ENCODE measurements at places on chromosomes 4 and X. TPM values are rescaled to one million over a fixed set of nuclear protein-coding genes. Genes with fewer than 3 reads are reported as not detected.

TRIM2 gene
- total RNA-seq: 31.0 TPM

GRCh38 chrX:154961947-154962346 is 60.6 kb downstream of the F8 start:
- DNase-seq: no peak

SLC2A9 gene
- 9.2 TPM for total RNA-seq

DNA sequence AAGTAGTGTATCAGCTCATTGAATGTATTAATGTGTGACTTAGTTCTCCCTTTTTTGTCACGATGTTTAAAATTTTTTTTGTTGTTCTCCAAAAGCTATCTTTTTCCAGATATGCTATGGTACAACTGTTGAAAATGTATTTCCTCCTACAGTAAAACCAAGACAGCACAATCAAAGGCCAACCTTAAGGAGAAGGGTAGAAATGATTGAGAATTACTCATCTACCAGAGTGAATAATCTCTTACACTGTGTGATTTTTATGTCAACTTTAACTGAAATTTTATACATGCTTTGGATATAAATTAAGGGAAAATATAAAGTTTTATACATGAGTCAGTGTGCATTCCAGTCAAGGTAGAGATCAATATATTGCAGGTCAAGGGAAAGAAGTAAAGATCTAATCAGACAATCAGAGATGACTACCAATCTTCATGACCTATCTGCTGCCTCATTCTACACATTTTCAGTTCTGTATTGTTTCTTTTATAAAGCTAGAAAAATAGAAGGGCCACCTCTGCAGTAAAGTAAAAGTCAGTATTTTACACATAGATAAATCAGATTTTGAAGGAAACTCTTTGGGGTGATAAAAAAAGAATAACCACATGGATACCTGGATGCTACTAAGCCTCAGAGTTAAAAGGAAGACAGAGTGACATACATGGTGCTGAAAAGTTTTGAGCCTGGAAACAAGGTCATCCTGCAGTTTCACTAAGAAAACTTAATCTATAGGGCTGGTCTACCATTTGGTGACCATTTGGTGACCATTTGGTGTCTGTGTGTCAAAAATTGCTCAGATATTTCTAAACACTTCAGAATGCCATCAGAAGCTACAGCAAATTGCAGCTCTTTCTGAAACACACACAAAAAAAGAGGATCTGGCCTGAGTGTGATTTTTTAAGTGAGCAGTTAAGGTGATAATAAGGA is 1.6 kb downstream of the FAM13A start:
- no peak for DNase-seq

DNA sequence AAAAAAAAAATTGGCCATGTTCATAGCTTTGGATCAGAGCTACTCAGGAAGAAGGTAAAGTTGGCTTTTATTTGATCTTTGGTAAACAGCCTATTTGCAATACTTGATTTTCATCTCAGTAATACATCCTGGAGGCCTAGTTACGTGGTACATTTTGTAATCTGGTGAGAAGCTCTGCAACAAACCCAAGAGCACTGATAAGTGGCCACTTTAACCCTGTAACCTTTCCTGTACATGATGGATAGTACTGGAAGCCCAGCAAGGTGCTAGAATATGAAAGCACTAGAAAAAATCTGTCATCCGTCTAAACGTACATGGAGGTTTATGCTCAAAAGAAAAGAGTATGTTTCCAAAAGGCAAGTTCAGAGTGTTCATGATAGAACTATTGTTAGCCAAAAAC is 88.3 kb upstream of the BMP2K start:
- no peak for DNase-seq

- no peak for DNase-seq
Measured at GRCh38 chr4:89164400-89164799, 53.1 kb downstream of the TIGD2 start.

DNA sequence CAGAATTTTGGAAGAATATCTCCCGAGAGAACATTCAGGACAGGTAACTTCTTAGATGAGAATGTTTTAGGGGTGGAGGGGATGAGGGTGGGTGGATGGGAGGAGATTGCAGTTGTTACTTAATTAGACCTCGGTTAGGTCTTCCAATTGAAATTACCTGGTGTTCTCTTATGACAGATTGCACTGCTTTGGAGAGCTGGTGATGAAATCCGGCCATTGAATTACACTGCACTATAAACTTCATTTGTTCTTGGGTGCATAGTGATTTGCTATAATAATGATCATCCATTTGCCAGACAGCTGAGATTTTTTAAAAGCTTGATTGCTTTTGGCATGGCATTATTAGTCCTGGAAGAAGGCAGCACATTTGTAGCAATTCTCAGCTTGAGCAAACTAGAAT is 427.6 kb downstream of the GBA3 start:
- DNase-seq: no peak

PLAC8 gene
- total RNA-seq: not detected

UGT2B7 gene
- 0.68 TPM for total RNA-seq

GPRASP1 gene
- total RNA-seq: 4.8 TPM

DNA sequence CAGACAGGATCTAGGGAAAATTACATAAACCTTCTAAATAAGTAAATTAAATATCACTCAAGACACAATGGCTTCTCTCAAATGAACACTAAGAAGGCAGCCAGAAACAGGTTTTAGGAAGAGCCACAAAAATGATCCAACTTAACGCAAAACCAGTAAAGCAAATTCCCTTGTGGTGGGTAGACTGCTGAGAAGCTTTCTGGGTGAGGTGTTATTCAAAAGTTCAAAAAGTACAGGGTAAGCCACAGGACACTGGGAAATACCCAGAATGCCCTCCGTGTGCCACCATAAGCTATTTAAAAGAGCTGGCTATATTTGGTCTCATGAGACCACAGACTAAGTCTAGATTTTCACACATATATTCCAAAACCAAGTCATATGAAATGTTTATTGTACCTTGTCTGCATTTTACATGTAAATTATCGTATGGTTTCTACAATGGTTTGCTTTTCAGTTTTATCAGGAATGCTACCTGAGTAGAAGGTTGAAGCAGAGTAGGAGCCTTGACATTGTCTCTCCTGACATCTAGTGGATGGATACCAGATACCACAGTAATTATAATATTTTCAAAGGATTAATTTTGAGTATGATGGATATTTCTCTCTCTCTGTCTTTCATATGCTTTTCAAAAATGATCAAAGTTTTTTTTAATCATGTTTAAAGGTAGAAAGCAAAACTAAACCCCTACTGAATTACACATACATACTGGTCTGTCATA is 109.3 kb upstream of the KLHL13 start:
- no peak for DNase-seq

- DNase-seq: no peak
Measured at GRCh38 chrX:108304210-108304609, 134.0 kb downstream of the COL4A6 start.

- DNase-seq: no peak
Measured at GRCh38 chr4:184688447-184688846, 38.9 kb downstream of the PRIMPOL start.

DNA sequence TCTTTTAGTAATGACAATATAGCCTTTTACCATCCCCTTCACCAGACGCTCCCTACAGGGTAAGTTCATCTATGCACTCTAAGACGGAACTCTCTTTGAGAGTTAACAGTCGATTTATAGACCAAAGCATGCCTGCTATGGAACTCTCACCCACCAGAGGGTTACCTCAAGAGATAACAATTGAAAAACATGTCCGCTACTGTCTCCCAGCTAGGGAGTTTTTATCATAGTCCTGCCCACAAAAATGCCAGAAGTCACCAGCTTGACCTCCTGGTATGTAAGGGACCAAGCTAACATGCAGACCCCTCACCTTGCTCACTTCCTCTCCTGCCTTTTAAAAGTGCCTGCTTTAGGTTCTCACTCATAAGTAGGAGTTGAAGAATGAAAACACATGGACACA is 16.7 kb upstream of the YTHDC1 start:
- DNase-seq: no peak

BMPR1B gene
- 0.38 TPM for total RNA-seq

DNA sequence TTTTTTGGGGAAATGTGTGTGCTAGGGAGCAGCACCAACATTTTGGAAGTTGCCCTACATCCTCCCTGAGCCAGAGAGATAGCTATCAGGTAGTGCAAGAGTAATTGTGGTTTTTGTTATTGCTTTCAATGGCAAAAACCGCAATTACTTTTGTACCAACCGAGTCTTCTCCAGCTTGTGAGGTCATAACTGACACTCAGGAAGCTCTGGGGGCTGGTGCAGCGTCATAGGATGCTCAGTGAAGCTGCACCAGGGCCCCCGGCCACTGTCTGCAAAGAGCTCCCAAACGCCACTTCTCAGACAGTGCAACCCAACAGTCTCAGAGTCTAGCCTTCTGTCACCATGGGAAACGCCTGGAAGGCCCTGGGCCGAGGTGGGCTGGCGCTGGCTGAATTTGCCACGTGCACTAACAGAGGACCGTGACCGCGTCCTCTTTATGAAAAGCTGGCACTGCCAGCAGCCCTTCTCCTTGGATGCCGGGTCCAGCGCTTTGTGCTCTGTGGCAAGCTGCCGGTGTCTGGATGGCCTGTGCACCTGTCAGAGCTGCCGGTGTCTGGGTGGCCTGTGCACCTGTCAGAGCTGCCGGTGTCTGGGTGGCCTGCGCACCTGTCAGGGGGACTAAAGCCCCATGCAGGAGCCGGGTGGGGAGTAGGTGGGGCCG is 19.4 kb downstream of the SH3TC1 start:
- no peak for DNase-seq

DNA sequence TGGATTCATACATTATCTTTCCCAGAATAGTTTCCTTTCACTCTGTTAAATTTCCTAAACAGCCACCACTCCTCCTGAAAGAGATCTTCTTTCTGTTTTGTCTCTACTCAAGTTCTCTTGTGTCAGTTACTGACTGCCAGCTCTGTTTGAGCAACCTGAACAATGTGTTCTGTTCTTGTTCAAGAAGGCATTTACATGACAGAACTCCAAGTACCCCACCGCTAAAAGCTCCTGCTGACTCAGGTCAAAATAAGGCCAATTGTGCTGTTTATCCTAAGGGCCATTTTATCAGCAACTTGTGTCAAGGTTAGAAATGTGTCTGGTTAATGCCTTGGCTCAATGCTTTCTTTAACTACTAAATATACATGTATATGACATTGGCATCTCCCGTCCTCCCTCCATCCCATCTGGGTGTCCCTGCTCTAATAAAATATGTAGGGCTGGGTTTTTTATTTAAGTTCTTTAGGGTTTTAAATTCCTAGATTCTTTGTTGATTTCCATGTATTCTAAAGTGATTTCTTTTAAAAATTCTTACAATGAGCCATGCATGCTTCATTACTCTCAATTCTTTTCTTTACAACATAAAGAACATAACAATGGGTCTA is 144.3 kb upstream of the PAQR3 start:
- no peak for DNase-seq

RTL5 gene
- total RNA-seq: 1.3 TPM

DNA sequence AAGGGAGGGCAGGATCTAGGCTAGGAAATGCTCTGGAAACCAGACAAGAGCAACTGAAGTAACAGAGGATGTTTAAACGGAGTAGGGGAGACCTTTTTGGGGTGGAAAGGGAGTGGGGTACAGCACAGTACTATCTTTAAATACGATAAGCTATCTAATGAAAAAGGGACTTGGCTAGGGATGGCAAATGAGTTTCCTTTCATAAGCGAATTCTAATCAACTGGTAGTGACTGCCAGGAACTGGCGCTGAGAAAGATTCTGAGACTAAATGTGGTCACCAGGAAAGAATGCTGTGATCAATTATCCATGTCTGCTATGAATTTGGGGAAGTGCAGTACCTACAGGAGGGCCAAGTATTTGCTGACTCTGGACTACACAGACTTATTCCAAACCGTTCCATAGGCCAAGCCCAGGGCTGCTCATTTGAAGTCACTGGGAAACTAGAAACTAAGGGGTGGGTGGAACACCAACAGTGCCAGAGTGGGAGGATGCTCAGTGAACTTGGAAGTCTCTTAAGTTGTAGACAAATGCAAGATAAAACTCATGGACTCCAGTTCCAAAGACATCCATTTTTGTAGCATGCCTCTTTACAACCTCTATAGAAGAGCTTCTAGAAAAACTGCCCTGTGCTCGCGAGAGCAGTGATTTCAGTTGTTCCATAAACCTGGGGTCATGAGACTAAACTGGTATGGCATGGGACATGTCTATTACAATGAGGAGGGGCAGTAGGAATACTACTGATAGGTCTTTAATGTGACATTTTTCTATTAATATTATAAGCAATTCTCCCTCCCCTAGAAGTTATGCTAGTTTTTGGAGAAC is 2.0 kb downstream of the TRAPPC2 start:
- no peak for DNase-seq

UGT8 gene
- 1.0 TPM for total RNA-seq

TCEANC gene
- total RNA-seq: 3.1 TPM

- no peak for DNase-seq
Measured at GRCh38 chr4:172599554-172599953, 569.1 kb upstream of the GALNT7 start.

DNA sequence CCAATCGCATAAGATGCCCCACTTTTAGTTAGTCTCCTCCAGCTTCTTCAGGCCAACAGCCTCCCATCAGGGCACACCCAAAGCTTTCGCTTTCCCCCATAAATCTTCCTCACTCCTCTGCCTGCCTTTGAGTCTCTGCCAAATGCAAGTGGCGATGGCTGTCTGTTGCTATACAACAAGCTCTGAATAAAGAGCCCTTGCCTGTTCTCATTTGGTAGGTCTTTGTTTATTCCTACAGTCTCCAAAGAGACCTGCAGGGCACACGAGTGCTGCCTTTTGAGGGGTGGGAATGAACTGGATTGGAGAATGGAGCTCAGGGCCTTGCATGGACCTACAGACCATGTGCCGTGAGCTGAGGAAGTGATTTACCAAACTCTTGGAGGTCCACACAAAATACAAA is 52.2 kb upstream of the SOD3 start:
- no peak for DNase-seq

- no peak for DNase-seq
Measured at GRCh38 chrX:37652589-37653231, 32.9 kb upstream of the XK start.

- no peak for DNase-seq
Measured at GRCh38 chr4:36420111-36420679, 138.8 kb downstream of the DTHD1 start.

DNA sequence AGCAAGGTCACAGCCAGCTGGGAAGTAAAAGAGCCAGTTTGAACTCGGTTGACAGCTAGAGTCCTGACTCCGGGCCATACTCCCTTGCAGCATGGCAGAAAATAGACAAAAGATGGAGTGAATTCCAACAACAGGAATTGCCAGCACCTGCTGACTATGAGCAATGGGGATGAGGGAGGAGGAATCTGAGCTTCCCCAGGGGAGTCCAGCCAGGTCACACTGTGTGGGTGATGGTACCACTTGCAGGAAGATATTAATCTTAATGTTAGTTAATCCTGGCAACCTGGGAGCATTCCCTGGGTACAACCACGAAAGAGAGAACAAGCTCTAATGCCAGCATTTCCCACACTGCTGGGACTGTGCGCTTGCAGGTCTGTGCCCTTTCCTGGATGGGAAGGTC is 48.1 kb upstream of the S100G start:
- DNase-seq: no peak

BEX5 gene
- total RNA-seq: 7.1 TPM

SMR3B gene
- not detected for total RNA-seq

DNA sequence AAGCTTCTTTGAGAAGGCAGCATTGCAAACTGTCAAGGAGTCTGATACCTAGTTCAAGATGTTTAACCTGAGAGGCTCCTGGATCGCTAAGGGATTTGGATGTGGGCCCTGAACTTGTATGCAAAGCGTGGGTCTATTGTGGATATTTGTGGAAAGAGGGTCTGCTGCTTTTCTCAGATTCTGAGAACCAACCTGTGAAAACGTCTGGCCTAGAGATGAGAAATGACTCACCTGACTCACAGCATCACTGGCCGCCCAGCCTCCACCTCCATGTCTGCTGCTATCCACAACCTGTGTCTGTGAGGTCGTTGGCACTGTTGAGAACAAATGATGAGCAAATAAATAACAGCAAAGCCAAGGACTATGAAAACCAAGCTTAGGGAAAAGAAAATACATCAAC is 33.3 kb upstream of the PROM1 start:
- DNase-seq: no peak
